Peyer's patch (tissue), 4 donors: ENCODE measurements at places on chromosomes 16 and 17.

- no peak for DNase-seq
Measured at GRCh38 chr17:36085765-36086164, 4.2 kb downstream of the CCL3 start.

GRCh38 chr17:20218272-20218671 lies 209.1 kb downstream of the SPECC1 start:
- no peak for DNase-seq

GRCh38 chr17:34596920-34597319 lies 17.5 kb downstream of the TMEM132E start:
- no peak for DNase-seq

- no peak for DNase-seq
Measured at GRCh38 chr16:31107465-31107867, 720 bp upstream of the BCKDK start.
